ENCODE measurements at places on chromosomes 2 and 18. TPM values are rescaled to one million over a fixed set of nuclear protein-coding genes. Genes with fewer than 3 reads are reported as not detected.

ANKRD30BL gene
- total RNA-seq: not detected

ALK gene
- 1.5 TPM for total RNA-seq

GPR148 gene
- total RNA-seq: not detected

PLCD4 gene
- total RNA-seq: 42.4 TPM

MBD1 gene
- total RNA-seq: 74.5 TPM

SCYGR3 gene
- total RNA-seq: not detected

DLGAP1 gene
- 1.1 TPM for total RNA-seq

GULP1 gene
- 56.1 TPM for total RNA-seq

LTBP1 gene
- total RNA-seq: 46.7 TPM

C2orf69 gene
- total RNA-seq: 10.4 TPM

TCF23 gene
- total RNA-seq: not detected

STAMBP gene
- total RNA-seq: 27.5 TPM

CDH20 gene
- 0.33 TPM for total RNA-seq

Data from sigmoid colon (tissue), 7 donors.